ENCODE measurements at places on chromosomes 6 and 20.

DNA sequence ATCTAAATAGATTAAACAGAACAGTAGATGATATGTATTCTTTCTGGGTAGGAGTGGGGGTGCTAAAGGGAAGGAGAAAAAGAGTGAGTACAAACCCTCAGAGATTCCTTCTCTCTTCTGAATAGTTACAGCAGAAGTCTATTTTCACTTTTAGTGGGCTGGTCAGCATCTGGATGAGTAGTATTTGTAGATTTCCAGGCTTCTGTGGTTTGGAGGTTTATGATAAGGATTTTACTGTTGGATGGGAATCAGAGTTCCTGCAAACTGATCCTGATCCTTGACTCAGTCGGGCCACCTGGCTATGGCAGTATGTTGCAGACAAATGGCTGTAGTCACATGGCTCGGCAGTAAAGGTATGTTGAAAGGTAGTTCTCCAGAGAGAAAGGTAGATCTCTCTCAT is 84.3 kb upstream of the IFNGR1 start:
- no peak for DNase-seq

- peak; percentile 3 for DNase-seq
These were observed at the start of gene ETV7 for GRCh38 chr6:36387440-36388303. TSS of gene ETV7 (minus strand) at chr6:36387669. CDS start at chr6:36387541, 128 bp downstream.

GRCh38 chr6:148001844-148002642 is 340.6 kb upstream of the SASH1 start:
- DNase-seq = no peak

- DNase-seq = no peak
These were observed 20.9 kb upstream of the LRRN4 start for GRCh38 chr20:6074784-6075183.

GRCh38 chr6:145244349-145245100 is 490.8 kb downstream of the EPM2A start:
- no peak for DNase-seq

- no peak for DNase-seq
These were observed 72.3 kb downstream of the RNGTT start for GRCh38 chr6:88890860-88891845.

GRCh38 chr6:161207200-161207599 is 66.7 kb downstream of the AGPAT4 start:
- no peak for DNase-seq

GRCh38 chr6:108750801-108751200 is 97.4 kb upstream of the ARMC2 start:
- no peak for DNase-seq

DNA sequence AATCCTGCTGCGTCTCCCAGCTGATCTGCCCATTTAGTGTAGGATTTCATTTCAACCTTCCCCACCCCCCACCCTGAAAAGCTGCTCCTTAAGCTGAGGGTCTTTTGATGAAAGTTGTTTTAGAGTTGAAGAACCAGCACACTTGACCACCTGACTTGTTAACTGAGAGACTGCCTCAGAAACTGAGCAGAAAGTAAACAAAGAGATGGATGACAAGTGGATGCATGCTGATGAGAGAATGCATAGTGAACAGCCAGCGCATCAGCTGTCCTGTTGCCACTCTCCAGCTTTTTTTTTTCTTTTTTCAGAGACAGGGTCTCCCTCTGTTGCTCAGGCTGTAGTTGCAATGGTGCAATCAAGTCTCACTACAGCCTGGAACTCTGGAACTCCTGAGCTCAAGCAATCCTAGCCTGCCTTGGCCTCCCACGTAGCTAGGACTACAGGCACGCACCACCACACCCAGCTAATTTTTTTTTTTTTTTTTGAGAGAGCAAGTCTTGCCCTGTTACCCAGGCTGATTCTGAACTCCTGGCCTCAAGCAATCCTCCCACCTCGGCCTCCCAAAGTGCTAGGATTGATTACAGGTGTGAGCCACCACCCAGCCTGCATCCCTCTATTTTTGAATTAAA is 9.5 kb downstream of the RPL10A start:
- DNase-seq = no peak

DNA sequence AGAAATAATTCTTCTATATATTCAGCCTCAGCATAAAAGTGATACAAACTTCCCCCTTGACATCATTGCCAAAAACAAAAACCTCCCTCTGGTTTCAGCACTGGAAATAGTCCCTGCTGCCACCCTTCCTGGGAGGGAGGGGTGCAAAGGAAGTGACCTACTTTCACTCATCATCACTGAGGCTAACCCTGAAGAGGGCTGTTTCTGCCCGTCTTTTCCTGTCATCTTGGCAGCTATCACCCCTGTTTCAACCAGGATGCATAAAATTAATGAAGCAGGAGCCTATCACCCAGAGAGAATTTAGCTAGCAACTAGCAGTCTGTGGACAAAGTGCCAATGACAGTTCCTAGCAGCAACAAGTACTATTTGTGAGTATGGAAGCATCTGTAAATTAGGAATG is 397.8 kb downstream of the LAMA2 start:
- no peak for DNase-seq

DNA sequence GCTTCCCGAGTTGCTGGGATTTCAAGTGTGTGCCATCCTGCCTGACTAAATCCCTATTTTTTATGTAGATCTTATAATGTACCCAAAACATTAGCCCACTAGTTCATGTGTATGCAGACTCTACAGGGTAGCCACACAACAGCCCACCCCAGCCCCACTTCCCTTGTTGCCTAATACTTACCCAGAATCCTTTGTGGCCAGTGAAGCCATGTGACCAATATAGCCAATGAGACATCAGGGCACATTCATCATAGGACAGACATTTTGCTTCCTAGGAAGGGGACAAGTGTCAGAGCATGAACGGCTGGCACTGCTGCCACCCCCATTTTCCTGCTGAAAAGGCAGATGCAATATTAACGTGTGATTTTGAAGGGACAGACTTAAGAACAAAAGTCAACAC is 36.0 kb upstream of the TCP11 start:
- no peak for DNase-seq

DNA sequence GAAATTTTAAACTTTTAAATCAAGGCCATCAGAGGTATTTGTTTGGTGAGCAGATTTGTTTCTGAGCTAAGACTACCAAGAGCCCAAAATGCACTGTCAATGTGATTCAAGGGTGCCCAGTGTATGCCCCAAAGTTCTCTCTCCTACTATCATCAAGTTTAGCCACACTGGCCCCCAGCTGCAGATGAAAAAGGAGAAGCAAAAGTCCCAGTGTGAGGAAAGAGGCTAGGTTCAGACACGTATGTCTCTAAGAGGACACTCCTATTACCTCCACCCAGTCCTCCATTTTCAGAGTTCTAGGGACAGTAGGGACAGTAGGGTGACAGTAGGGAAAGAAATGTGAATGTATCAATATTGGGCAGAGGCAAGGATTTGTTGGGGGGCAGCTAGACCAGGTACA is 230.8 kb downstream of the CD83 start:
- DNase-seq = no peak

DNA sequence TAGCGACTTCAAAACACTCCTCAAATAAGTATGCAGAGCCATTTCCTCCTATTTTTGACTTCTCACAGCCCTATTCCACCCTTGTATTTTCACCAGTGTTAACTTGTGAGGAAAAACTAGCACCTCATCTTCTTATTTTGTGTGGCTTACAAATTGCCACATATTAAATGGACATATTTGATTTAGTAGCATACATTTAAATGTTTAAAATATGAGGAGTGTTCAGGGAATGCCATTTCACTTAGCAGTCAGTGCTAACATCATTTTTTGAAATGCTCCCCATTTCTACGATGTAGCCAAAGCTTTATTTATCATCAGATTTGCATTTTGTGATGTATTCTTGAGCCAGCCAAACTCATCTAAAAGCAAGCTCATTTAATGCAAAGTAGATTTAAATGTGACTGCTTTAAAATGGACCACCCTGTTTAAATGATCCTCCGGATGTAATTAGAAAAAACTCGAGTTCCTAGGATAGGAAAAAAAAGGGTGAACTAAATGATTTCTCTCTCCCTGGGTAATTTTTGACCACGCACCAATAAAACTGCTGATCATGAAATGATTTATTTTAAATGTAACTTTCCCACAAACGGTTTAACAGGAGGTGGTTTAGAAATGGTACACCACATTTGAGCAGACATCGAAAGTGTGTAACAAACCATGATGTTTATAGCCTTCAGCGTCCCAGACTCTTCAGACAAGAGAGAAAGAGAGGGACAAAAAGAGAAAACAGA is 172.6 kb downstream of the CD83 start:
- DNase-seq = no peak

- DNase-seq = no peak
These were observed 94.2 kb upstream of the TAB2 start for GRCh38 chr6:149223120-149223903.

Measured in stimulated activated CD8-positive, alpha-beta memory T cell treated with anti-CD3 and anti-CD28 coated beads, Interleukin-7, amount 100 ng/mL, for 24 hours (primary cell).